ENCODE measurements at places on chromosomes 11 and 22.

DNA sequence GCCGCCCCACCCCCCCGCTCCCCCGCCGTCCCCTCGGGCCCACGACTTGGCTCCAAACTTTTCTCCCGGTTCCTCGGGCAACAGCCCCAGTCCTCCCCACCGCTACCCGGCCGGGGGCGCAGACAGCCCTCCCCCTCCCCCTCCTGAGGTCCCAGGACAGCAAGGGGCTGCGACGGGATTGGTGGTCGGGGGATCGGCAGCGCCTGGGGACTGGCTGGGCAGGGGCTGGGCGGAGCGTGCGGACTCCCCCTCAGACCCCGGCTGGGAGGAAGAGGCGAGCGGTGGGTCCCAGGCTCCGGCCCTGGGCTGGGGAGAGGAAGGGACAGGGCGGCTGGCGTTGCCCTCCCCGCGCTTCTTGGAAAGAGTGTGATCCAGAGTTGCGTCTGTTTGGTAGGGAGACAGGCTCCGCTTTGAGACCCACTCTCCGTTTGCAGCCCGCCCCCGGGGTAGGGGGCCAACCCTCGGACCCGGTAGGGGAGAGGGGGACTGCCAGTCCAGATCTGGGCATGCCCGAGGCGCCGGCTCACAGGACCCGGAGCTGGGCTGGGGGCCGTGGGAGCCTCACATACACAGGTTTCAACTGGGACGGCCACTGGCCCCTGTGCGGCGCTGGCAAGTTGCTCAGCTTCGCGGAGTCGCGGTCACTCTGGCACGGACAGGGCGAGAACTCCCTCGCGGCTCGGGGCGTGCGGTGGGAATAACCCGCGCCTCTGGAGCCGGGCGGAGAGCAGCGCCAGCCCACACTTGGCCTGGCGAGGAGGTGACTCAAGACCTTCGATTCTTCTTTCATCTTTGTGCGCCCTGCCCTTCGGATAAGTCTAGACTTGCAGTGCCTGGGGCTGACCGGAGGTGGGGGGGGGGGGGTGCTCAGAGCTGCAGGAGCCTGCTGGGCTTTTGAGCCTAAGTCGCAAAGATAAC lies 999 bp downstream of the TSKU start:
- no peak for DNase-seq

DNA sequence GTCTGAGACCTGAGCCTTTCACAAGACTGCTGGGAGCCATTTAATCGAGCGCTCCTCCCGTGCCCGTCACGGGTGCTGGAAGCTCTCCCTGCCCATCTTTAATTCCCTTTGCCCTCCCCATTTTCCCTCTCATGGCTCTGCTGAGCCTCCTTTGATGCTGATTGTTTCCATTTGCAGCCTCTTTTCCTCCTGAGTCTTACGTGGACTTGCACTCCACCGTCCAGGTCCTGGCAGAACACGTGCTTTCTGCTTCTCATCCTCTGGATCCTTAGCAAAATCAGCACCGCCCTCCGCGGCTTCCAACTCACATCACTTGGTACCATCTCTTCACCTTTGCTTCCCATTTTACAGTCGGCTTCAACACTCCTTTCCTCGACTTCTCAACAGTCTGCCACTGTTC lies 7.3 kb downstream of the IFT27 start:
- no peak for DNase-seq

DNA sequence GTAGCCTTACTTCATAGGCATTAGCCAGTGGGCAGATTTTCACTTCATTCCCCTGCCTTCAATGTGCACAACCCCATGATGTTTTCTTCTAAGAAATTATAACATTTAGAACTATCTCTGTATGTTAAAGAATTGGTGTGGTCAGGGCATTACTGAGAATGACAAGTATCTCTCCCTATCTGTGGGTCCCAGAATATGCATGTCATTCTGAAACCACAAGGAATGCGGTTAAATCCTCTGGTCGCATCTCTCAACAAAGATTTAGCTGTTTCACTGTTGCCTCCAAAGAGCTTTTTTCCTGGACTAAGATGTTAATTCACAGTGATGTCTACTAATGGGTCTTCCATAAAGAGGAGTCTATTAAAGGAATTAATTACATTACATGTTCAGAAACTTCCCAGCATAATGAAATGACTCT lies 62.7 kb downstream of the LIF start:
- no peak for DNase-seq

DNA sequence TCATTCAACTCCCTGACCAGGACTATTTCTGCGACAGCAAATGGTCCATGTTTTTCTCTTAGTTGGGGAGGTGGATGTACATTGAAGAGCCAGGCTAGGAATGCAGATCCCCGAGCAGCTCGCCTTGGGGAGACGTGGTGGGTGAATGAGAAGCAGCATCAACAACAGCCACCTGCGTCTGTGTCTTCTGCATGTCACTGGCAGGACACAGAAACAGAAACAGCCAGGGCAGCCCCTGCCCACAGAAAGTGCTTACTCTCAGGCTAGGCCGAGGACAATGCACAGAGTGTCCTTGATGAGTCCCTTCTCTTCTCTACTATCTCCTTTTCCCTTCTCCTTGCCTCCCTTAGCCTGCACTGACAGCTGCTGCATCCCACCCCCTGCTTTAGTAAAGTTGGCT lies 541.9 kb upstream of the CADM1 start:
- DNase-seq, result no peak

DNA sequence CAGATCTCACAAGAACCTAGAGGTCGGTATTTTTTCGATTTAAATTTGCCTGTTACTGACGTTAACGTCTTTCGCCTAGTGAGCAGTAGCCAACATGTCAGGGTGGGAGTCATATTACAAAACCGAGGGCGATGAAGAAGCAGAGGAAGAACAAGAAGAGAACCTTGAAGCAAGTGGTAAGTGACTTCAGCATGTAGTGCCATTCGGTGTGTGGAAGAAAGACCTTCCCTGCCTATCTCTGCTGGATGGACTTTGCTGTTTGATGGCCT lies 750 bp downstream of the XRCC6 start:
- no peak for DNase-seq

DNA sequence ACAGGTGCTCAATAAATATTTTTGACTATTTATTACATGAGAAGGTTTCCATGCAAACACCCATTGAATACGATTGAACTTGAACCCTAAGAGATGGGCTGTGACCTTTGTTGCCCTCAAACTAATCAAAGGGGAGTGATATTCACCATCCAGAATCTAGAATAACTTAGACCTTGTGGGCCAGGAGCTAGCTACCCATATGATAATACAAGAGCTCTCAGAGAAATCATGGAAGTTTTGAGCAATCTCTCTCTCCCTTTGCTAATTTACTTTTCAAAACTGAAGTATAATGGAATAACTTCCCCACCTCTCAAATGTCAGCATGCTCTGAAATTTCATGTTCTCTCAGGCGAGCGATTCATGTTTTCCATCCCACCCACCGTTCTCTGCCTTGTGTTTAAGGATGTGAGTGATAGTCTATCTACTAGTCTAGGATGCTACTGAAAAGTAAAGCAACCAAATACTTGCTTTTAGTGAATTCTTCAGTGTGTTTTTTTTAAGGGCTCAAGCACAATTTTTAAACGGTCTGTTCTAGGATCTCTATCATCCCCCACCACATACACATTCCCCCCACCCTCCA lies 33.3 kb downstream of the BARX2 start:
- DNase-seq, result no peak

GRCh38 chr11:128908391-128909246 lies 17.5 kb downstream of the KCNJ5 start:
- no peak for DNase-seq

DNA sequence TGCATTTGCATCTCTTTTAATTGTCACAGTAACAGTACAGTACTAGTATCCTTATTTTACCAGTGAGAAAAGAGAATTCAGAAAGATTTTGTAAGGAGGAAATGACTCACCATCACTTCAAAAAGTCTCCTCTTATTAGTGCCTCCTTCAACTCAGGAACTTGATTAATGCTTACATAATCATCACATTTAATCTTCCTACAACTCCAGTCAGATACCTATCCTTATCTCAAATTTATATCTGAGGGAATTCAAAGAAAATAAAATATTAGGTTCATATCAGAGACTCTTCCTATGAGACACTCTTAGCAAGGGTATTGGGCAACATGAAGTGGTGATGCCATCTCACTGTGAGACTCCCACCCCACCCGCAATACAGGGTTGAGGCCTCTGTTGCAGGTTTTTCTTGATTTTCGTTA lies 26.1 kb upstream of the CTSC start:
- no peak for DNase-seq

DNA sequence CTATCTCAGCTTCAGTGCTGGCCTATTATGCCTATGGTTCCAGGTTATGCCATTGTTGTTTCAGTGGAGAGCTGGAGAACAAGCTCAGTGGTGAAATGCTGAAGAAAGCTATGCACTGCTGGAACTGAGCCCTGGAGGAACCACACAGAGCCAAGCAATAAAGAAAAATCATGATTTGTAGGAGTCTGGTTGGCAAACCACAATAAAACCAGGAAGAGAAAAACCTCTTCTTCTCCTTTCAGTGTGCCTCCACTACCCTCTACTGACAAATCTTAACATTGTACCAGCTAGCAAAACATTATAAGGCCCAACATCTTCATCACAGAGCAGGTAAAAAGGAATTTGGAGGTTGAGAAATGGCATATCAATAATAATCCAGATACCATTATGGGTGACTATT lies 5.3 kb downstream of the OR51F2 start:
- no peak for DNase-seq

GRCh38 chr22:32501836-32502752 lies 27.5 kb downstream of the FBXO7 start:
- no peak for DNase-seq

GRCh38 chr11:112627588-112628045 lies 333.6 kb upstream of the NCAM1 start:
- DNase-seq, result no peak

GRCh38 chr11:47986742-47987141 lies 6.4 kb downstream of the PTPRJ start:
- no peak for DNase-seq

DNA sequence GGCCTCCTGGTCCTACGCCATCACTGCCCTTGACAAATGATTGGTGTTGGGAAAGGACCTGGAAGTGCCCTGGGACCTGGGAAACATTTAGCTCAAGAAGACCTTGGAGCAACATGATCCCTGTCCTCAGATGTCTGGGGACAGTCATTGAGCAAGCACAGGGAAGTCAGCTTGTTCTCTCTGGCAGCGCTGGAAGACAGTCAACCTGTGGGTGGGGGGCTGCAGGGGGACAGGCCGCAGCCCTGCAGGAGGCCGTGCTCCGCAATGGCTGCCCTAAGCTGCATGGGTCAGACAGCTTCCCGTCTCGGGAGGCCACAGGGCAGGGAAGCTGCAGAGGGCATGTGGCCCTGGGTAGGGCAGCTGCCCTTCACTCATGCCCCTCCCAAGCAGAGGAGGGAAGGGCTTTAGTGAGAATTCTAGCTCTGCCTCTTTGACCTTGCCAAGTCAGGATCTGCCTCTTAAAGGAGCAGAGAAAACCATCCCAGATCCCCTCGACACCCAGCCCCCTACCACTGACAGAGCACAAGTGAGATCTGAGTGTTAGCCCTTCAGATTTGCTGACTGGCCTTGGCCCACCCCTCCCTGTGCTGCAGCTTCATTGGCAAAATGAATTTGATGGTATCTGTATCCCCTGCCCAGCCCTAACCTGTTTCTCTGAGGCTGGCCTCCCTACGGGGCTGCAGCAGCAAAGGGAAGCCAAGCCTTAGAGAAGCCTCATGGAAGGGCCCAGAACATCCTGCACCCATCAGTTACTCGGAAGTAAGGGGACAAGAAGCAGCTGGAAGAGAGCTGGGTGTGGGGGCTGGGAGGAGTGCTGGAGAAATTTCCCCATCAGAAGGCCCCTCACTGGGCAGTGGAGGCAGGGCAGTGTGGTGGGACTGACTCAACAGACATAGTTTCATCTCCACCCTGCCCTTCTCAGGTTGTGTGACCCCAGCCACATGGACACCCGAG lies 6.2 kb upstream of the SREBF2 start:
- DNase-seq, result no peak

DNA sequence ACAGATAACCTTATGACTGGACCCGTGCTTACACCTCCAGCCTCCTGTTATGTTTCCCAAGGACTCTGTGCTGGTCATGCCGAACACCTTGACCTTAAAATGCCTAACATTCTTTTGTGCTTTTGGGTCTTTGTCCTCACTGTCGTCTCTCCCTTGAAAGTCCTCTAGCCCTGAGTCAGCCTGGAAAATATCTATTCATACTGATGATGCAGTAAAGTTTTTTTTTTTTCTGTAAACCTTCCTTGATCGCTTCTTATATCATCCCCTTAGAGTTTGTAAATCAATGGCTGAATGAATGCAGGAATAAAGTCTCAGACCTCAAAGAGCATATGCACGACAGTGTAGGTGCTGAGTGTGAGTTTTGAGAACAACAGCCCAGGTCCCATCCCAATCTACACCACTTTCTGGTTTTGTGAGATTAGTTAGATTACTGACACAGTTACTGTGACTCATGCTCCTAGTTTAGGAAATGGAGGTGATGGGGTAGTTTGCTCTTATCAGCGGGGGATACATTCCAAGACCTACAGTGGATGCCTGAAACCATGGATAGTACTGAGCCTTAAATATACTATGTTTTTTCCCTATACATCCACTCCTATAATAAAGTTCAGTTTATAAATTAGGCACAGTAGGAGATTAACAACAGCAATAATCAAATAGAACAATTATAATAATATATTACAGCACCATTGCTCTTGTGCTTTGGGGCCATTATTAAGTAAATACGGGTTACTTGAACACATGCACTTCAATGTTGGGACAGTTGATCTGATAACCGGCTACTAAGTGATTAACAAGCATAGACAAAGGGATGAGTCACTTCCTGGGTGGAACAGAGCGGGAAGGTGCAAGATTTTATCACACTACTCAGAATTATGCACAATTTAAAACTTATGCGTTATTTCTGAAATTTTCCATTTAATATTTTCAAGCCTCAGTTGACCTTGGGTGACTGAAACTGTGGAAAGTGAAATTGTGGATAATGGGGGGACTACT lies 8.6 kb downstream of the TCN1 start:
- no peak for DNase-seq

- no peak for DNase-seq
Measured at GRCh38 chr11:5204787-5205186, 4.3 kb upstream of the OR51V1 start.

DNA sequence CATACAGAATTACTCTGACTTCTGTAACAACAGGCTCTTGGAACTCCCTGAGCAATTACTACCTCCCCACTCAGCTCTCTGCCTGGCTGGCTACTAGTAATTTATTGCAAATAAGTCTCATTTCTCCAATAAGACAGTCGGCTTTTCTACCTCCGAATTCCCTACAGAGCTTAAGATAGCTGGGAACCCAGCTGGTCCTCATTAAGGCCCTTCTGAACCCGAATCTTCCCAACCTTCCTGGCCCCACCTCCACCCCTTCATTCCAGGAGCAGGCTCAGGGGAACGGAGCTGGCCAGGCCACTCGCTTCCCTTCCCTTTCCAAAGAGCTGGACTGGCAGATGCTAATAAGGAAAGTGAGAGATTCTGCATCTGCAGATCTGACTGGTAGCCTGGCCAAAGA lies 21.6 kb downstream of the TMPRSS5 start:
- no peak for DNase-seq

- DNase-seq, result no peak
Measured at GRCh38 chr11:6427516-6427915, 8.6 kb upstream of the APBB1 start.

- DNase-seq, result no peak
Measured at GRCh38 chr11:34671946-34672345, 51.1 kb downstream of the EHF start.

GRCh38 chr11:85749287-85749834 lies 61.6 kb downstream of the SYTL2 start:
- no peak for DNase-seq

Data from SHP77 treated with DMSO at 0.1 percent for 48 hours (cell line).